Neural progenitor cell (in vitro differentiated cells): ENCODE measurements at places on chromosomes 1 and 21. TPM values are rescaled to one million over a fixed set of nuclear protein-coding genes. Genes with fewer than 3 reads are reported as not detected.

DNA sequence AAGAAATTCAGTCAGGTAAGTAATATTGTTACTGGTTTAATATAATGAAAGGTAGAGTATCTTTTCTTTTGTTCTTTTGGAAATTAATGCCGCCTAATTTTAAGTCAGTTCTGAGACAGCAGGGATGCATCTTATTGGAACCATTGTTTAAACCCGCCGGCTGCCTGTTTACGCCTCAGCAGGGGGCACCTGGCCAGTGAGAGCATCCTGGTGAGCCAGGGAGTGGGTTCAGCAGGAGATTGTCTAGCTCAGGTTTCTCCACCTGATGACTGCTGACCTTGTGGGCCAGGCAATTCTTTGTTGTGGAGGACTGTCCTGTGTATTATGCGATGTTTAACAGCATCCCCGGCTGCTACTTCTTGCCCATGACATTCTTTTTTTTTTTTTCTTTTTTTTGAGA is 30.2 kb downstream of the CHAF1B start:
- no peak for DNase-seq

DNA sequence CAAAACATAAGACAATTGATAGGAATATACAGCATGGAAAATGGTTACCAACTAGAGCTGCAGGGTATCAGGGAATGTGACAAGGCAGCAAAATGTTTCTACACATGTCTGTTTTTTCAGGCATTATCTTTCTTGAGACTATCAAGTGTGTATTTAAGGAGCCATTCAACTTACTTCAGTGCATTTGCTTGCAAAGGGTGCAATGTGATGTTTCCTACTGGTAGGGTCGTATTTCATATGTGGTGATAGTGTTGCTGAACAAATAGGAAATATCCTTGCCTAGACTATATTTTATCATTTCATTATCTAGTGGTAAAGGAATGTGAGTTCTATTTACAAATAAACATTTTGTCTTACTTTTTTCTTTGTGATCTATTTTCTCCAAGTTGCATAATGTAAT is 42.4 kb downstream of the PTPRC start:
- no peak for DNase-seq

- DNase-seq = peak; percentile 32
These were observed 16.4 kb downstream of the PBX1 start for GRCh38 chr1:164575356-164575886.

DNA sequence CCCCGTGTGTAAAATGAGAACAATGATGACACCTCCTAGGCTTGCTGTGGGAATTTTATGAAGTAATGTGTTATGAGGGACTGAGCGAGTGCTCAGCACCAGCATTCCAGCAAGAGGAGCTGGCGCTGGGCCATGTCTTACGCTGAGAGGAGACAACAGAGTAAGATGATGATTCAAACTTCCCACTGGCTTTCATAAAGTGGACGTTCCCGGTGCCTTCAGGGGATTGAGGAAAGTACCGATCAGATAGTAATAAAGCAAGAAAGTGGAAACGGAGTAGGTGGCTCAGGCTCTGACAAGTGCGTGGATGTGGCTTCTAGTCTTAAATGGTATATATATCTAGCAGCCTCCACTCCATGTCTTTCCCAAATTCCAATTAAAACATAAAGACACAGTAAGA is 23.8 kb downstream of the EPHA10 start:
- no peak for DNase-seq

DNA sequence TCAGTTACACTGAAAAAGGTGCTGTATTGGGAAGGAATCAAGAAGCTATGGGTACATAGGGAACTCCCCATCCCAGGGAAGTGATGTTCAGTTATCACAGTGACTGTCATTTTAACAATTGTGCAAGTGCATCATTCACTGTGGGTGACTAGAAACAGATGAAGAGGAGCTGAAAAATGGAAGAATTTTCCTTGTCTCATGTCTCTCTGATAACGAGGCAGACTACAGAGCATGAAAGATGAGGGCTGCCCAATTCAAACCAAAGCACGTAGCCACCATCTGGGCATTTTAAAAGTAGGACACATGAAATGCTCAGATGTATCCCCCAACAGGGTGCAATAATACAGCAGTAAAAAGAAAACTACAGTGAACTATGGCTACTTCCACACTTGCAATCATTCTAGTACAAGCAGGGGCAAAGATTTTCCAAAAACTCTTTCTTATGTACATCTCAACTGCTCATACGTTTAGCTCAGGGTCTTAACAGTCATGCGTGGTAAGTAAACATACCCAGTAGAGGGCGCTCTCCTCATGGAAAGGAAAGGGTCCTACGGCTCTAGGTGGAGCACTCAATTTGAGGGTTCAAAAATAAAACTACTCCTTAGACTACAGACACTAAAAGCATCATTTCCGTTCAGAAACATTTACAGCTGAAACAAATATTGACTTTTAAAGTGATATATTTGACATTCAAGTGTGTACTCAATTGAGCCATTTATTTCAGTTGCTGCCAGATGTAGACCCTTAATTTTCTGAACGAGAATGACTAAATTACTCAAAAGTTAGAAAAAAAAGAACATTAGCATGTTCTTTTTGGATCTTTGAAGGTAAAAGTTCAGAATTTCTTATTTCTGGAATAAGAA is 143.2 kb downstream of the KCTD3 start:
- peak; percentile 90 for DNase-seq

GRCh38 chr1:231871471-231871870 is 244.9 kb downstream of the DISC1 start:
- DNase-seq = no peak

DNA sequence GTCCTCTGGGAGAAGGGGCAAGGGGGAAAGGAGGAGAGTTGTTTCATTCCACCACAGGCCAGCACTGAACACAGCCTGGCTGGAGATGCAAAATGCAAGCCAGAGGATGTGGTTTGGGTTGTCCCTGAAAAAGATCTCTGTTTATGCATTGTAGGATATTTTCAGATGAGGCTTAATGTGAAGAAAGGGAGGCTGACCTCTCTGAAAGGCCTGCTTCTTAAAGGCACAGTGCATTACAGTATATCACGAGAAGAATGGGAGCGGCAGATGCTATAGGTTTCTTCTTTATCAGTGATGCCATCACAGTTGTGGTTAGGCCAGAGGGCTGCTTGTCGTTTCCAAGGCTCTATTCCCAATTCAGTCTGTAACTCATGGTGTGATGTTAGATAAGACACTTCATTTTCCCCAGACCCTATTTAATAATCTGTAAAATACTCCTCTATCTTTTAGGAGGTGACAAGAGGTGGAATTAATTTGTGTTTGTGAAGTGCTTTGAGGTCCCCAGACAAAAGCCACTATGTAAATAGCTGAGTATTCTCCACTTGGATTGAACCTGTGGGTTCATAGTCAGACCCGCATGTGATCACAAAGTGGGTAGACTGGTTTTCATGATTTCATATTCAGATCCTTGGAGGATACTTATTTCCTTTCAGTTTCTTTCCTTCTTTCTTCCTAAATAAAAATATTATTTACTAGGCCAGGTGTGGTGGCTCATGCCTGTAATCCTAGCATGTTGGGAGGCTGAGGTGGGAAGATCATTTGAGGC is 76.5 kb upstream of the WDR26 start:
- DNase-seq = no peak

- no peak for DNase-seq
These were observed 21.0 kb downstream of the EIF2D start for GRCh38 chr1:206591226-206591625.

DNA sequence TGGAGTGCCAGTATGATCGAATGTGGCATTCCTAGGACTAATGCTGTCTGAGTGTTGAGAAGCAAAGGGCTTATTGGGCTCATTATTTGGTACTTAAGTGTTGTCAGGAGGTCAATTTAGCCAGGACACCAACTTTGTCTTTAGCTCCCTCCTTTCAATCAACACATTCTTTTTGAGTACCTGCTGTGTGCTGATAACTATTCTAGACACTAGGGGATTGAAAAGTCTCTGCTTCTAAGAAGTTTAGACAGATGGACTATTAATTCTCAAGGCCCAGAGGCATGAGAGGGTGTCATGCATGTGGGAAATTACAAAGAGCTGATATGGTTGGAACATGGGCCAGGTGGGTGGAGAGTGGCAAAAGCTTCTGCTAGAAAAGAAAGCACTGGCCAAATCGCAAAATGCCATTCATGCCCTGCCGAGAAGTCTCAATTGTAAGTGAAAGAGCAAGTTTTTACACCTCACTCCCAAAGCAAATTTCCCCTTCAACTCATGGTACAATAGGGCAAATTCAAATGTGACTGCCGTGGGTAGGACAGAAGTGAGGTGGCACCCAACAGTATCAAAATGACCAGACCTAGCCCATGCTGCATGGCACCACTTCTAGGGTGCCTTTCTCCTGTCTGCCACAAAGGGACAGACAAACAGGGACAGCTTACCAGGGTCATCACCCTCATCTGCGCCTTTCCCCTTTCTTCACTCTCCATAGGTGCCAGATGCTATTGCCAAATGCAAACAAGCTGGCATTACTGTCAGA is 53.6 kb upstream of the LAX1 start:
- no peak for DNase-seq

DNA sequence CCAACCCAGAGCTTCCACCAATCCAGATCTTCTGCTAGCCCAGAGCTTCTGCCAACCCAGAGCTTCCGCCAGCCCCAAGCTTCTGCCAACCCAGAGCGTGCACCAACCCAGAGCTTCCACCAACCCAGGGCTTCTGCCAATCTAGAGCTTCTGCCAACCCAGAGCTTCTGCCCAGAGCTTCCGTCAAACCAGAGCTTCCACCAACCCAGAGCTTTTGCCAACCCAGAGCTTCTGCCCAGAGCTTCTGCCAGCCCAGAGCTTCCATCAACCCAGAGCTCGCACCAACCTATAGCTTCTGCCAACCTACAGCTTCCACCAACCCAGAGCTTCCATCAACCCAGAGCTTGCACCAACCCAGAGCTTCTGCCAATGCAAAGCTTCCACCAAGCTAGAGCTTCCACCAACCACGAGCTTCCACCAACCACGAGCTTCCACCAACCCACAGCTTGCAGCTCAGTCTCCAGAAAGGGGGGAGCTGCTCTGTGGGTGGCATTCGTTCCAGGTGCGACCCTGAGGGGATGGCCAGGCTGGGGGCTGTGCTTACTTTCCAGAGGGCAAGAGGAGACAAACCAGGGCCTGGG is 23.8 kb downstream of the CRYAA start:
- no peak for DNase-seq

DNA sequence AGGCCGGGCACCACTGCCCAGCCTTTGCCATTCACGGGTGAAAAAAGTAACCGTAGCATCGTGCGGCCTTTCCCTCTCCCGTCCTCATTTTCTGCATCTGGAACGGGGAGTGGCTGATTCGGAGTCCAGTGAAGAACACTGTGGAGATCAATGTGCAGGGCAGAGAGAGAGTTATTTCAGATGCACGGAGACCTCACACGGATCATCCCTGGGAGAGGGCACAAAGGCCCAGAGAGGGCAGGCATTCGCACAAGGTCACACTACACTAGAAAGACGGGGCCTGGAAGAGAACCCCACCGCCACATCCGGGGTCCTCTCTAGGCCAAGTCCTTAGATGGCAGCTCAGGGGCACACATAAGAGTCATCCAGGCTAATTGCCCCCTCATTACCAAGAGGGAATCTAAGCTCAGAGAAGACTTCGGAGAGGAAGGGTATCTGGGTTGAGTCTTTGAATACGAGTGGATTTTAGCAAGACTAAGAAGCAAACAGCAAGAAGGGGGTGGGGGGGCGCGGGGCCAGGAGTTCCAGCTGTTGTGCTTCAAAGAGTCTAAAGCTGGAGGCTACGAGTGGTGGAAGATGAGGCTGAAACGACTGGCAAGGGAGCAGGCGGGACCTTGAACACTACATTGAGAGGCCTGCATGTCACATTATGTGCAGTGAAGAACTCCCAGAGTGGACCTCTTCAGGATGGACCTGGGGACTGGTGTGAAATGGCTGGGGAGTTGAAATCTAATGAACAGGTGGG is 857 bp downstream of the GPX7 start:
- DNase-seq = no peak

The PRMT6 gene
- total RNA-seq = 33.1 and 40.3 TPM in 2 replicates

The CCDC181 gene
- 10.2 and 13.2 TPM in 2 replicates for total RNA-seq

The AGT gene
- total RNA-seq = 0.15 and 0.80 TPM in 2 replicates

The C1orf141 gene
- total RNA-seq = not detected in 2 replicates

The GPR25 gene
- total RNA-seq = not detected in 2 replicates

The ERICH3 gene
- 0.03 TPM in 1 of 2 replicates, not detected in the other for total RNA-seq

The PLK3 gene
- total RNA-seq = 2.2 and 6.6 TPM in 2 replicates
